ENCODE measurements at places on chromosomes 1 and 21.

DNA sequence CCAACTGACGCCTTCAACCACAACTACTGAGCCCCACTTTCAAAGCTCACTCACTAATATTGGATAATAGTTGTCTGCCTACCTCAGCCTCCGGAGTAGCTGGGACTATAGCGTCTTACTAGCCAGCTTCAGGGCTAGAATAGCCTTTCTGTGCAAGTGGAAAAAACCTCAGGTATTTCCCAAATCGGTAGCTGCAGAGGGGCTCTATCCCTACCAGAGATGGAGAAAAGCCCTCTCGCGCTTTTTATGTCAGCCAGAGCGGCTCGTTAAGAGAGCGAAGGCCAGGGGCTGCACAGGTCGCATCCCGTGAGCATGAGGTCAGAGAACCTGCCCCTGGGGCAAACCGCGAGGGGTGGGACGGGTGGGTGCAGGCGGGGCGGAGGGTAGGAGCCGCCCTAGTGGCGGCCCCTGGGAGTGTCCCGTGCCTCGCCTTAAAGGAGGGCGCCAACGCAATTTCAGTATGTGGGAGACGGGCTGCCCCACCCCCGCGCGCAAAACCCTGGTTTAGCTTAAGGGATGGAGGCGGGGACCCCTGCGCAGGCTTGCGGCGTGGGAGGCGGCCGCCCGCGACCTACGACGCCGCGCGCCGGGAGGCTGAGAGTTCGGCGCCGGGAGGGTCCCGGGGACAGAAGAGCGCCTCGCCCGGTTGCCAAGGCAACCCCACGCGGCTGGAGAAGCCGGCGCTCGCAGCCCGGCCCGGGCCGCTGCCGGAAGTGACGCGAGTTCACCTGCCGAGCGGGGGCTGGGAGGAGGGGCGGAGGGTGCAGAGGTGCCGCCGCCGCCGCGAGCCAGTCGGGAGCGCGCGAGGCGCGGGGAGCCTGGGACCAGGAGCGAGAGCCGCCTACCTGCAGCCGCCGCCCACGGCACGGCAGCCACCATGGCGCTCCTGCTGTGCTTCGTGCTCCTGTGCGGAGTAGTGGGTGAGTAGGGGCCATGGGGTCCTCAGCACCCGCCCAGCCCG is at the start of gene CXADR:
TSS of gene CXADR (plus strand) at position 791 of the 961 bp plus-strand sequence. CDS start at position 878, 87 bp downstream.
- DNase-seq, result no peak

GRCh38 chr1:14812189-14812588 is 213.7 kb downstream of the KAZN start:
- DNase-seq, result no peak

GRCh38 chr1:169692756-169693460 is 18.5 kb downstream of the SELL start:
- DNase-seq, result no peak

DNA sequence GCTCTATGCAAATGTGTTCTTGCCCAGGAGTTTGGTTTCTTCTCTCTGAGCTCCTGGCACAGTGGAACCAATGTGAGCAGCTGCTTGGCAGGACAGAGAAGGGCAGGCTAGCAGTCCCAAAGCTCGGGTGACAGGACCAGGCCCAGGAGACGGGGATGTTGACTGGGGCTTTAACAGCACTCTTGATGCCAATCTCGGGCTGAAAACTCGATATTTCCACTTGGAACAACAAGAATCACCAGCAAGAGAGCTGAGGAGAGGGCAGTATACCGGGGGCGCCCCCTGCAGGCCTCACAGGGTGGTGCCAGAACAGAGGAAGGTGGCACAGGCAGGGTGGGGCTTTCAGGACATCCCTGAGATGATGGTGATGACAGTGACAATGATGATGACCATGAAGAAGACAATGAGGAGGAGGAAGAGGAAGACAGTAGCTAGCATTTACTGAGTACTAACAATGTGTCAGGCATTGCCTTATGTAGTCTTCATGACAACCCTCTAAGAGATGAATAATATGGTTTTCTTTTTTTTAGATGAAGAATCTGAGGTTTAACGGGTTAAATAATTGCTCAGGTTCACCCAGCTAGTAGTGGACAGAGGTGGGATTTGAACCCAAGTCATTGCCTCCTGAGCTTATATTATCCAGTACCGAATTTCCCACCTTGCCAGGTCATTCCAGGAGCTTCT is 2.7 kb upstream of the KCNJ9 start:
- DNase-seq, result no peak

DNA sequence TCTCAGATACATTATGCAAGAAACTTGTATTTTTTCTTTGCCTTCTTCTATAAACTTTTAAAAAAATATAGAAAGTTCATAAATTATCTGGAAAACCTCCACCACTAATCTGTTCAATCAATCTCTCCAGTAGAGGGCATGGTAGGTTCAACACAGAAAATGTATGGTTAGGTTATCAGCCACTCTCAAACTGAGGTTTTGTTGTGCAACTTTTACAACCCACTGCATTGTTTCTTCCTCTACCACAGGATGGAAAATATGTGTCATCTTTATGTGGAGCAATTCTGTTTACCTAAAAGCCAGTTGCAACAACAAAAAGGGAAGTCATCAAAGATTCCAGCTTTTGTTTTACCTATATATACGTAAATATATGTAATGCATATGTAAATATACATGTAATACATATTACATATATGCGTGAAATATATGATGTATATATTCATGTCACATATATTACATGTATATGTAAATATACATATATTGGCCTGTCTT is 3.0 kb upstream of the RGS2 start:
- DNase-seq, result peak; percentile 65

- DNase-seq, result no peak
These were observed 1.3 kb downstream of the PLA2G2A start for GRCh38 chr1:19978143-19978542.
